MV-4-11 (cell line): ENCODE measurements at places on chromosomes 4 and X.

GRCh38 chr4:138915756-138916155, 99.8 kb upstream of the NOCT start:
- DNase-seq: no peak

- no peak for DNase-seq
Measured at GRCh38 chr4:186501554-186501953, 53.8 kb downstream of the MTNR1A start.

- DNase-seq: no peak
Measured at GRCh38 chr4:178599521-178599920, 1157.3 kb upstream of the AGA start.

- DNase-seq: no peak
Measured at GRCh38 chr4:189147005-189147929, 793.4 kb upstream of the FRG1 start.

DNA sequence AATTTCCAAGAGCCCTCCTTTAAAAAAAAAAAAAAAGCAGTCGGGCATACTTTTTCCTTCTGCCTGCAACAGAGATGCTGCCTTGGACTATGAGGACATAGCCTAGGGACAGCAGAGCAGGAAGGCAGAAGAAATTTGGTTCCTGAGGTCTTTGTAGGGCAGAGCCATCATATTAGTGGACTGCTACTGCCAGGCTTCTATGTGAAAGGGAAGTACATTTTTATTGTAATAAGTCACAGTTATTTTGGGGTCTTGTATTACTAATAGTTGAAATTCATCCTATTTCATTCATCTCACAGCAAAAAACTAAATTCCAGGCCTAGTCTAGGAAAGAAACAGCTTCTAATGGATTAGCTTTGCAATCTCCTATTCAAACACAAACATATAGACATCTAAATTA, 211.2 kb downstream of the NSUN7 start:
- DNase-seq: no peak

- no peak for DNase-seq
Measured at GRCh38 chr4:137524725-137525369, 7.4 kb downstream of the PCDH18 start.

DNA sequence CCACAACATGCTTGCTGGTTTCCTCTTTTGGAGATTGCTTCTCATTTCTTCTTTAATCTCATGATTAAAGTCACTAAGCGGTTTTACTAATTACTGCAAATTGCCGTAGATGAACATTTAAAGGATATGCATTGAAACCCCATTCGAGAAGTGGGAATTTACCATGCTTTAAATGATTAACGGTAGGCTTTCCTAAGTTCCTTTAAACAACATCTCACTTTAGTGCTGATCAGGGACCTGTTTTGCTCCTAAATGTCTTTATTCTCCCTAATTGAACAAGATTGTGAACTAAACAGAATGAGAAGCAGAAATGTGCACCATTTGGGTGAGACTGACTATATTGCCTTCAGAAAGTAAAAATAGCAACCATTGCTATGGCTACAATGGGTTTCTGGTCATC, 430.3 kb downstream of the GALNTL6 start:
- no peak for DNase-seq

- DNase-seq: no peak
Measured at GRCh38 chr4:58502839-58503238, 1392.7 kb upstream of the IGFBP7 start.

DNA sequence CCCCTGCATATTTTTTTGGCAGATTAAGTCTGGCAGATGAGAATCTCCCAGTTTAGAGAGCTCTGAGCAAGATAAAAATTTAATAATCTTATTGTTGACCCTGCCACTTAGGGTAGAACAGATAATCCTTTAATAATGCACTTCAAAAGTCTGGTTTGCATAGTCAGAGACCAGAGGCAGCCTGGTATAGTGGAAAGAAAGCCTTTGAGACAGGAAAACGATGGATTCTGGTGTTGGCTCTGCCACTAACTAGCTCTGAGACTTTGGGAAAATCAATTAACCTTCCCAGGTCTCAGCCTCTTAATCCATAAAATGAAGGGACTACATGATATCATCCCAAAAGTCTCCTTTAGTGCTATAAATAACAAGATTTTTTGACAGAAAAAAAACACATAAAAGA, 824.5 kb downstream of the STIM2 start:
- DNase-seq: no peak

GRCh38 chrX:148192547-148192946, 211.4 kb downstream of the FMR1NB start:
- DNase-seq: no peak

- peak; percentile 27 for DNase-seq
Measured at GRCh38 chrX:47156611-47157520, 11.8 kb downstream of the RBM10 start.

- DNase-seq: no peak
Measured at GRCh38 chr4:41796545-41797210, 48.2 kb upstream of the PHOX2B start.

- DNase-seq: no peak
Measured at GRCh38 chr4:133186845-133187244, 37.8 kb downstream of the PCDH10 start.

DNA sequence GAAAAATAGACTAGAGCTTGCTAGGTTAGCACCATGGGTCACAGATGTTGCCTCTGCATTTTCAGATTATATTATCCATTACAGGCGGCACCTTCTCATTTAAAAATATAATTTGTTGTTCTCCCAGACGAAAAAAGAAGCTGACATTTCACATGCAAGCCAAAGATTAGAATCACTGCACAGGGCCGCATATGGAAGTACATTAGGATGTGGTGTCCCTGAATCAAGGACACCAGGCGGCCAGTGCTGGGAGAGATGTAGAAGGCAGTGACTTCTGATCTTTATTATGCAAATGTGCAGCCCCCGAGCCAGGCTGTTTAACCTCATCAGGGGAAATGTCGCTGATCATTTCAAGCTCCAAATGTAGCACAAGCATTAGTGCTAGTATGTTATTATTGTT, 22.8 kb downstream of the REELD1 start:
- DNase-seq: no peak

DNA sequence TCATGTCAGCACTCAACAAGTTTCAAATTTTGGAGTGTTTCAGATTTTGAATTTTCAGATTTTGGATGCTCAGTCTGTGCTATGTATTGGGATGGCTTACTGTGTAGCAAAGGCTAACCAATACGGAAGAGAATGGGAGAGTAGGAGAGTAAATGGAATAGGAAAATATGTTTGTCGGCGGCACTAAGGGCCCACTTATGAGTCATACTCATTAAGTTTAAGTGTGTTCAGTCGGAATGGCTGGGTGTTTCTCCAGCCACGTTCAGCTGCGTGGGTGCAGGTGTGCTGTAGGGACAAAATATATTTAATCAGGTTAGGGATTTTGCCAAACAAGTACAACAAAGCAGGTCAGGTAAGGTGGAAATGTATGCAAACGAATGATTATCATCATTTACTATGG, 13.6 kb downstream of the FTHL17 start:
- DNase-seq: no peak

GRCh38 chr4:55989766-55990165, 41.0 kb downstream of the CEP135 start:
- DNase-seq: no peak

DNA sequence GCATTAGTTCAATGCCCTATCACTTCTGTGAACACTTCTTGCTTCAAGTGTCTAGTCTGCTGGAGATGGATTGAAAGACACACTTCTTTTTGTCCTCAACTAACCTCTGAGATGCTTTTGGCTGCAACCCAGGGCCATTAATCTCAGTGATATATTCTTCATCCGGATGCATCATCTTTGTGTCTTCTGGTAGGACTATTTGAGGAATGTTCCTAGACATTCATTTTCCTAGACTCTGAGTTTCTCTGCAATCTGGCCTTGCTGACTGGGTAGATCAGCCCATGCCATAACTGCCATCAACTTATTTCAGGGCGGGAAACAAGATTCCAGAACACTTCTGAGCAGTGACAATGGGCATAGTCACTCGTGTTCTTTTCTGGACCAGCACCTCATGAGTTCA, 329.4 kb downstream of the PDGFC start:
- no peak for DNase-seq

GRCh38 chrX:139211568-139212182, 318.9 kb upstream of the F9 start:
- no peak for DNase-seq

GRCh38 chr4:185127021-185127925, 15.8 kb upstream of the SLC25A4 start:
- DNase-seq: no peak

DNA sequence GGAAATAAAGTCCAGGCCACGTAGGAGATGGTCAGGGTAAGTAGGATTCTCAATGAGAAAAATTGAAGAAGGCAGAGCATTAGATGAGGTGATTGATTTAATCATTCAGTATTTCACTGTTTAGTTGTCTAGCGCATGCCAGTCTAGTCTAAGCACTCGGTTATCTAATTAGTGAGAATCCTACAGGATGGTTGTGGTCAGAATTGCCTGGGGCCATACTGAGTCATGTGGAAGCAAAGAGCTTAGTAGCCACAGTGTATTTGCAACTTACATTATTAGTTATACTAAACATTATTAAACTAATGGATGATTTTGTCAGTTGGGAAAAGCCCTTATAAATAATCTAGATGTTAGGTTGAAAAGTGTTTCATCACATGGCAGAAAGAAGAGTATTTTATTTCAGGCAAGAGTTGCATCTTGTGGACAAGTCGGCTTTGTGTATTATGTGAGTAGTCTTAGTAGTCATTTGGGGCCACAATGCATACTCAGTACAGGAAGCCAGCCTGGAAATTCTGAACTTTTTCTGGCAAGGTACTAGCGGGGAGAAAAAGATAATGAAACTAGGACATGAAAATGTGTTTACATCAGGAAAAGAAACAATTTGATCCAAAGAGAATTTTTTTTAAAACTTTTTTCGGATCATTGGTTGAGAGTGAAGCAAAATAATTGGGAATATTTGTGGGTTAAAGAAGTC, 31.9 kb downstream of the CPEB2 start:
- no peak for DNase-seq

DNA sequence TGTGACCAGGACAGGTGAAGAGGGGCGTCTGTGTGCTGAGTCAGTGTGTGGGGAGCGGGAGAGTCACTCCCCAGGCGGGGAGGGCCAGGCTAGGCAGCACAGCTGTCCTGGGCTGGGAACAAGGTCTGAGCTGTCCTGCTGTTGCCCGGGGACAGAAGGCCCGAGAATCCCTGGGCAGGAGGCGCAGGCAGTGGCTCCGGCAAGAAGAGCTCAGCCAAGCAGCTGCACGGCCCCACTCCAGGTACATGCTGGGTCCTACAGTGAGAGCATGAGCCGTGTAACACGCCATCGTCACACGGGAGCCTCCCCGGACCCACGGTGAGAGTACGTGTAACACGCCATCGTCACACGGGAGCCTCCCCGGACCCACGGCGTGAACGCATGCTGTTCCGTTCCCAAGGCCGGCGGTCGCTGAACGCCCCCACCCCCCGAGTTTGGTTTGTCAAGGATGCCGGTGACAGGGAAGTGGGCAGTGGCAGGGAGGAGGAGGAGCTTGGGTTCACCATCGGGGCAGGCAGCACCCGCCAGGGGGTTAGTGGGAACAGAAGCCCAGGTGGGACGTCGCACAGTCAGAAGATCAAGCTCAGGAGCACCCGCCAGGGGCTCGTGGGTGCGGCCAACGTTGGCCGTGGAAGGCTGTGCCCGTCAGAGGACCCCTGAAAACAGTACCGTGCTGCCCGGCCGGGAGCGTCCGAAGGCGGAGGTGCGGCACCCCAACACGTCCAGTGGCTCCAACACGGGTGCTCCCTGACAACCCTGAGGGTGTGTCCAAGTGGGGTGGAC, 15.6 kb downstream of the PPP2R3B start:
- no peak for DNase-seq

DNA sequence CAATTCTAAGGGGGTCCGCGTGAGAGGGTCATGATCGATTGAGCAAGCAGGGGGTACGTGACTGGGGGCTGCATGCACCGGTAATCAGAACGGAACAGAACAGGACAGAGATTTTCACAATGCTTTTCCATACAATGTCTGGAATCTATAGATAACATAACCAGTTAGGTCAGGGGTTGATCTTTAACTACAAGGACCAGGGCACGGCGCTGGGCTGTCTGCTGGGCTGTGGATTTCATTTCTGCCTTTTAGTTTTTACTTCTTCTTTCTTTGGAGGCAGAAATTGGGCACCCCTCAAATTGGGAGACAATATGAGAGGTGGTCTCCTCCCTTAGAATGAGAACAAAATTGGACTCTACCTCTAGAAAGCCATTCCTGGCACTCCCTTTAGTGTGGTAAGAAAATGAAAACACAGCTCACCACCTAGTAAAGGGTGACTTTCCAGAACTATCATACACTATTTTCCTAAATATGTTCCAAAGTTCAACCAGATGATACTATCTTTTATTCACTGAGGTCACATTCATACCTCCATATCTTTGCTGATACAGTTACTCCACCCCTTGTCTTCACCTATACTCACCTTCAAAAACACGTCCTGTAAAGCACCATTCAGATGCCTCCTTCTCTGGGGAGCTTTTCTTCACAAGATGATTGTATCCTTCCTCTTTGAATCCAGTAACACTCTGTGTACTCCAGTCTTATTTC, 1058.3 kb upstream of the SLIT2 start:
- no peak for DNase-seq

- no peak for DNase-seq
Measured at GRCh38 chrX:108177351-108178142, 86.0 kb downstream of the ATG4A start.

DNA sequence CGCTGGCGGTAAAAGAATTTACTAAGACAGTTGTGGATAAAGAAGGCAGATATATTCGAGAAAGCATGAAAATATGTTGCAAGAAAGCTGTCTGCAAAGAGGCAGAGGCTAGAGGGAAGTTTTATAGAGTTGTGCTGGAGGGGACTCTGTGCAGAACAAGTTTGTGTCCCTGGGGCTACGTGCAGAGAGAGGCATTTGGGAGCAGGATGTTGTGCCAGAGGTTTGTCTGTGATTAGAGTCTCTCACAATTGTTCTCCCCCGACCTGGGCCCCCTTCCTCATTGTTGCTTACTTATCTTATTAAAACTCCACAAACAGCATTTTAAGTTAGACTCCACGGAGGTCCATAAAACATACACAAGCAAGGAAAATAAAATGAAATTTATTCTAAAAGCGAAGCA, 831.3 kb downstream of the NLGN4X start:
- no peak for DNase-seq

DNA sequence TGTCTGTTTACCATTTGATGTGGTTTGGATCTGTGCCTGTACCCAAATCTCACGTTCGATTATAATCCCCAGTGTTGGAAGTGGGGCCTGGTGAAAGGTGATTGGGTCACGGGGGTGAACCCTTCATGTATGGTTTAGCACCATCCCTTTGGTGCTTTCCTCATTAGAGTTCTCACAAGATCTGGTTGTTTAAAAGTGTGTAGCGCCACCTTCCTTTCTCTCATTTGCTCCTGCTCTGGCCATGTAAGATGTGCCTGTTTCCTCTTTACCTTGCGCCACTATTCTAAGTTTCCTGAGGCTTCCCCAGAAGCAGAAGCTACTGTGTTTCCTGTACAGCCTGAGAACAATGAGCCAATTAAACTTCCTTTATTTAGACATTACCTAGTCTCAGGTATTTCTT, 610.7 kb upstream of the ADGRL3 start:
- no peak for DNase-seq
